Stimulated activated CD8-positive, alpha-beta memory T cell treated with anti-CD3 and anti-CD28 coated beads, Interleukin-2, amount 100 ng/mL, for 1 hour (primary cell): ENCODE measurements at places on chromosomes 6 and 20.

DNA sequence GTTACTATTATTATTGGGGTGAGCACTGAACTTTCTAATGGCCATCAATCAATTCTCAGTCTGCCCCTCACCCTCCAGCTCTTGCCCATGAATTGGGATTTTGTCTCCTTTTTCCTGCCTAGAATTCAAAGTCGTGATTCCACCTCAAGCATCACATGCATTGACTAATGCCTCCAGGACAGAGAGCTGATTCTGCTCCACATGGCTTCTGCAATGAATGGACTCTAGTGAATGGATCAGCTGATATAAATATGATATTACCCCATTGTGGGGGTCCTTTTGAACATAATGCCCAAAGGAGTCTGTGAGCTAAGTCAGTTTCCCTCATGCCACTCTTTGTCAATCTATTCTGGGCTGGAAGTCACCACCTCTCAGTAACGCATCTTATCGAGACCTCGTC lies 126.4 kb downstream of the OPN5 start:
- DNase-seq = no peak

- DNase-seq = no peak
Measured at GRCh38 chr6:112563368-112563767, 216.2 kb downstream of the RFPL4B start.

DNA sequence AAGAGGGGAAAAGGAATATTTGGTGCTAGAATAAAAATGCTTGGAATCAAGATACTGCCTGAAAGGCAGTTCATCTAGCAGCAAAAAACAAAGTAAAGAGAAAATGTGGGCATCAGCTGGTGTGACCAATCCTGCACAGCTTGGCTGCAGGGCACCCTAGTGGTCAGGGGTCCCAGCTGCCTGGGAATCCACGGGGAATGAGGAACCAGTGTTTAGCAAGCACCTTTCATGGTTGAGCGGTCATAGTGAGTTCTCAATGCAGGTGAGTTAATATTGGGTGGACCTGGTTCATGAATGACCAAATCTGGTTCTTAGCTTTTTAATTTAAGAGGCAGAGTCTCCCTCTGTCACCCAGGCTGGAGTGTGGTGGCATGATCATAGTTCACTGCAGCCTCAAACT lies 53.3 kb downstream of the CAP2 start:
- DNase-seq = no peak

DNA sequence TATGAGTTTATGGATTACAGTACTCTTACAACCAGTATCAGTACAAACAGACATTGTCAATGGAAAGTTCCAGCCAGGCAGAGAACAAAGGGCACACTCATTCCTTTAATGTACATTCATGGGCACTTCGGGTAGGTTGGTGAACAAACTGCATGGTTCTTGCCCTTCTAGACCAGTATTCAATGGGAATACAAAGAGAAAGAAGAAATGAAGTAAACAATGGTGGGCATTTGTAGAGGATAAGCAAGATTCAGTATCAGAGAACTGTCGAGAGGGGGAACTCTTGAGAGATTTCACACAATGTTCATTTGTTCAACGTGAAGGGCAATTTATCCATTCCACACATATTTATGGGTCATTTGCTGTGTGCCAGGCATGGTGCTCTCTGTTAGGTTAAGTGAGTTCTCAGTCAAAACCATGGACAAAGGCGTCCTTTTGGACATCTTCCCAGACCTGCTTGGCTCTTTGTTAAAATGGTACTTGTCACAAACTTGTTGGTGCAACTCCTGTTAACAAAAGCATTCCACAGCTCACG lies 714.8 kb downstream of the DHX35 start:
- DNase-seq = no peak

DNA sequence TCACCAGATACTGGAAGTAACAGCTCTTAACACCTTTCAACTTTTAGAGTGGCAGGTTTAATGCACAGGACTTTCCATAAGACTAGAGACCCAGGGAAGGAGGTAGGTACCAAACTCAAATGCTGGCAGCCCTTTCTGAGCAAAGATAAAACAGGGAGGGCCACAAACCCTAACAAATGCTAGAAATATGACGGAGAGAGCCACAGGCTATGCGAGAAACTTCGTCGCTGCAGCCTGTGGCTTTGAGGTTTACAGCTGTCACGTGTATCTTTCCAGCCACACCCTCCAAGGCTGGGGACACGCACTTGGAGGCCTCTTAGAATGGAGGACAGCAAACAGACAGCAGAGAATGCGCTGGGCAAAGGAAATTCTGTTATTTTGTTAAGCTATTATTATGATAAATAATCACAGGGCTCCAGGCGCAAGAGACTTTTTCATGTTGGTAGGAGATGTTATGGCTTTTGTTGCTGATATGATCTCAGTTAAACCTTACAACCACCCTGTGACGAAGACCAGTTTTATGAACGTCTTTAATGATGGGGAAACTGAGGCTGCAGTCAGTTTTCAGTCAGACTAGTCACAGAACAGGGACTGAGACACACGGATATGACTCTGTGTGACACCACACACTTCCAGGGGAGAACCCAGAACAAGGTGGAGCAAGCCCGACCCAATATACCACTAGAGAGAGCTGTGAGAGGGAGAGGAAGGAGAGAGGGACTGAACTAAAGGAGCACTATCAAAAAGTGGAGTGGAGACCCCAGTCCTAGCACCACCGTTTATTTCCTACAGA lies 2.0 kb downstream of the TRAM2 start:
- DNase-seq = peak; percentile 38

DNA sequence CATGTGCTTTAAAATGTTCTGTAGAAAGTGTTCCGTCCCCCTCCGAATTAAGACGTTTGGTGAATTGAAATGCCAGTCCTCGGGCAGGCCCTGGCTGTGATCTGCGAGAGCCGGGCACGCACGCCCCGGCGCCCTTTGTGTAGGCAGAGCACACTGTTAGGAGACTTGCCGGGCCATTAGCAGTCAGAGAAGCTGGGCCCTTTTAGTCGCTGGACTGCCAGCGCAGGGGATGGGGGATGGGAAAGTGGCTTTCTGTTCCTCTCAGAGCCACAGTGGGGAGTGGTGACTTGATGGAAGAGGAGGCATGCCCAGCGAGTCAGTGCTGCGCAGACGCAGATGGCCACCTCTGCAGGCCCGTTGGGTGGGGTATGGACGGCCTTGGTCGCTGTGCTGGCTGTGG lies 2.2 kb downstream of the PPP1R3G start:
- DNase-seq = no peak
